Amygdala (tissue), 56 donors: ENCODE measurements at places on chromosomes 3 and 15.

- DNase-seq = no peak
Measured at GRCh38 chr15:78617516-78617915, 3.3 kb downstream of the CHRNA3 start.

DNA sequence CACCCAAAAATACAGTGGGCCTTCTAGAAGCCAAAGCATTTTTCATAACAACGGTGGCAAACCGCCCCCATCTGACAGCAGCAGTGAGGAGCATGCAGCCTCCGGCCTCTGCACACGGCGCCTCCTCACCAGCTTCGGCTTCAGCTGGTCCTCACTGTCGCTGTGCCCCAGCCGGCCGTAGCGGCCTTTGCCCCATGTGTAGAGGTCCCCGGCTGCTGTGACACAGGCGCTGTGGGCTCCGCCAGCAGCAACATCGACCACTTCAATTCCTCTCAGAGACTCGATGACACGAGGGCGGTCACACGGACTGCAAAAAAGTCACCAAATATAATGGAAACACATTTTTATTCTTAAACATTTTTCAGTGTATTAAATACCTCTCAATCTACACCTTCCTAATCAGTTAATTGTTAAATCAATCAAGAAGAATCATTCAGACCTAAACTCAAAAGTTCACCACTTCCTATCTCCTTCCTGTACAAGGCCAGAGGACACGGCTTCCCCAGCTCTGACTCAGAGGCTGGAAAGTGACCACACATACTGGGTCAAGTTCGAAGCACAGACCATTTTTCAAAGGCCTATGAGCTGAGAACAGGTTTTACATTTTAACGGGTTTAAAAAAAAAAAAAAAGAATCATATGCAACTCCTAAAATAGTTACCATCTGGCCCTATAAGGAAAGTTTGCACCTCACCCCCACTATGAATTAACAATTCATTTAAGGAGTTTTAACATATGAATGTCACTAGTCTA, 33.6 kb upstream of the OCA2 start:
- DNase-seq = no peak

DNA sequence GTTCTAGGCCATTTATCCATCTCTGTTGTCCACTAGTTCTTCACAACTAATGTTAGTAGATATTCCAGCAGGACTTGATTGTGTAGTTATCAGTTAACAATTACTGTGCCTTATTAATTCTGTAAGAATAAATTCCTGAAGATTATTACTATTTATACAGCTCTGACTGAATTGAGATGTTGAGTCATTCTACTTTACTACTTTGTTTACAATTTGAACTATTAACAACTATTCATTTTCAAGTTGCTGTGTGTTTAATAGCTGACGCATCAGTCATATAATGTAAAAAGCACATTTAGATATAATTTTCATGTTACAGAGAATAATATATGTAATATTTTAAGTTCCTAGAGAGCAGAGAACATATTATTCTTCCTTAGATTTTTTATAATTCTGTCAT, 21.1 kb downstream of the DZIP3 start:
- no peak for DNase-seq

- DNase-seq = no peak
Measured at GRCh38 chr15:101016581-101016980, 97.4 kb downstream of the LRRK1 start.

DNA sequence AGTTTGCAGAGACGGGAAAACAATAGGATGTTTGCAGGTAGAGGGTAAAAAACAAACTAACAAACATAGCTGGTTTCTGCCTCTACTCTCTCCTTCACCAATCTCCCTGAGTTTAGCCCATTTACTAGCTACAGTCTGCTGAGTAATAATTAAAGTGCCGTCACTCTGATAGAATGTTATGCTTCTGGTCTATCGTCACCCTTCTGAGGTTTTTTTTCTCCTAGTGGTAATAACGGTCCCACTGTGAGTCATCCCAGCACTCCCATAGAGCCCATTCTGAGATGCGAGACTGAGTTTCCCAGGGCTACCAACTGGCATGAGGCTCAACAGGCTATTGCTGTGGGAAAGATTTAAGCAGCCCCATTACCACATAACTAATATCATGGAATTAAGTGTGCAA, 56.4 kb downstream of the PLAAT1 start:
- DNase-seq = no peak

DNA sequence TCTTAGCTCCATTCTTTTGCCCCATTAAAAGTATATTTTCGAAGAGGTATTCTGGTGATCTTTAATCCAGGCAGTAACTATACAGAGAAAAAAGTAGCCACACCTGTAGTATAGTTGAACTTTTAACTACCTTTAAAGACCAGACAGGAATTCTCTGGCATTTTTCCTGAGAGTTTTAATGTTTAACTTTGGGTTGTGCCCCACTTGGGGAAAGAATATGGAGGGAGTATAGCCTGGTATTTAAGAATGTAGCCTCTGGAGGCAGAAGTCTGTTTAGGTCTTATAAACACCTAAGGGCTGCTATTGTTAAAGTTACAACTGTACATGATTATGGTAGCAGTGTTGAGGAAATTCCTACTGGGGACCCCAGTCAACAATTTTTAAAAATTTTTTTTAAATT, 19.3 kb downstream of the C3orf85 start:
- DNase-seq = no peak

- DNase-seq = no peak
Measured at GRCh38 chr15:80531388-80531787, 127.2 kb downstream of the ARNT2 start.

GRCh38 chr3:8112587-8112986, 389.0 kb upstream of the LMCD1 start:
- no peak for DNase-seq

DNA sequence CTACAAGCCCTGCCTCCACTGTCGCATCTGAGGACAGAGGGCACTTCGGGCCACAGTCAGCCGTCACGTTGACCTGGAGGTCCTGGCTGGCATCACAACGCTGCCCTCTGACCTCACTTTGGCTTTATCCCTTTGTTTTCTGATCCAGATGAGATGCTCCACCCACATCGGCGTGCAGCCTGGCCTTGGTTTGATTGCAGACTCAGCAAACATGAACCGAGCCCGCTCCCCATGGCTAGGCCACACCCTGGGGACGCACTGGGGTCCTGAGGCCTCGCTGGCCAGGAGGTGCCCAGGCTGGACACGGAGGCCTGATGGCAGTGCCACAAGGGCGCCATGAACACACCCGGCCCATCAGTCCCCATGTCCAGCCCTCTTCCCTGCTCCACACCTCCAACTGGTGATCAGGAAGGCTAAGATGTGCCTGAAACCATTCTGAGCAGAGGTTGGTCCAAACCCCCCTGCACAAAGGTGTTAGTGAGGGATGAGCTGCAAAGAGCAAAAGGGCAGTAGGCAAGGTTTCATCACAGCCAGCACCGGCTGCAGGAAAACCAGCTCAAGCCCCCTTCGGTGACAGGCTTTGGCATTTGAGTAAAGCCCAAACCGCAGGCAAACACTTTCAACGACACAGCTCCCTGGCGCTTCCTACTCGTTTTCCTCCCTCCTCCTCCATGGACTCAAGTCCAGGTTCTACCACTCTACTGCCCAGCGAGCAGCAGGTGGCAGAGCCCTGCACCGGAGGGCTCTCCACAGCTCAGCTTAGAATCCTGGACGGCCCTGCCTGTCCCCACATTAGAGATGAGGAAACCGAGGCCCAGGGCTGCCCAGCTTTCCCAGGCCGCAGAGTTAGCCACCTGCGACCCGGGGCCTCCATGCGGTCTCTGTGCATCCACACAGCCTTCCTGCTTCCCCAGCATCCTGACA, 165.8 kb downstream of the NUP210 start:
- DNase-seq = no peak

DNA sequence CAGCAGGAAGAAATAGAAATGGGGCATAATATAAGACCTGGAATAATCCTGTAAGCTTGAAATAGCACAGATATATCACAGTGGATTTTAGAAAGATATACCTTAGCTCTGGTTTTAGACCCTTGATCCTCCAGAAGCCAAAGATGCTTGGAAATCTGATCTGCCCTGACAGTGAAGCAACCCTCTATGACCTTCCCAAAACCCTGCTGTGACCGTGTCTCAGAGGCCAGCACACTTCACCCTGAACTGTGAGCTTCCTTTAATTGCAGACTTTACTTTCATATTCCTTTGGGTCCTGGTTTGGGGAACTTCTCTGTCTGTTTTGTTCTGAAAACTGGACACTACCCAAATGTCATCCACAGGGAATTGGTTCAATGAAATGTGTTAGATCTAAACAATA, 13.0 kb downstream of the MECOM start:
- DNase-seq = no peak

GRCh38 chr3:54917174-54917573, 10.7 kb downstream of the LRTM1 start:
- DNase-seq = no peak

GRCh38 chr3:43155464-43156121, 49.7 kb upstream of the POMGNT2 start:
- no peak for DNase-seq
